ENCODE measurements at places on chromosomes 12 and 14. TPM values are rescaled to one million over a fixed set of nuclear protein-coding genes. Genes with fewer than 3 reads are reported as not detected.
A peak's percentile ranks its signal among the peaks of the same experiment; 100 is the strongest.

GRCh38 chr12:131923260-131923659 is 5.8 kb upstream of the PUS1 start:
- DNase-seq = no peak
- peaks cover 26% of the 10 kb centered on the region for H3K36me3 ChIP-seq

GRCh38 chr12:107145397-107145796 is 52.0 kb upstream of the CRY1 start:
- H3K36me3 ChIP-seq = no peaks in the 10 kb centered on the region
- H3K27me3 ChIP-seq = no peaks in the 10 kb centered on the region
- DNase-seq = peak; percentile 6
- no peak overlapping the region for H3K27ac ChIP-seq
- no peaks in the 10 kb centered on the region for H3K4me1 ChIP-seq

DNA sequence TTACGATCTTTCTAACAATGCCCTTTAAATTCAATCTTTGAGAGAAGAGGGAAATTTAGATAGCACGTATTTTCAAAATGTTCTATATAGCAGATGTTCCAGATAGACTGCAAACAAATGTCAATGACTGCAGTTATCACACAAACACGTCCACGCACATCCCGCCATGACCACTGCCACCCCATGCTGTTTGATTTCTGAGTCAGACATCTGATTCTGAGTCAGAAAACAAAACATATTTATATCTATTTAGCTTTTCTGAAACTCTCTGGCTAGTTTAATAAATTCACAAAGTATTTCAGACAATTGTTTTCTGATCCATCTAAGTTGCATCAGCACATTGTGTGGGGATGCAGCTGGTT is 105.9 kb upstream of the BCAT1 start:
- peaks cover 41% of the 10 kb centered on the region for H3K4me1 ChIP-seq
- H3K36me3 ChIP-seq = no peaks in the 10 kb centered on the region
- peak; percentile 56 for DNase-seq
- peak overlapping the region; percentile 91 for H3K27ac ChIP-seq
- no peaks in the 10 kb centered on the region for H3K27me3 ChIP-seq

GRCh38 chr14:65421201-65421981 is 8.9 kb downstream of the FUT8 start:
- H3K36me3 ChIP-seq = no peaks in the 10 kb centered on the region
- H3K27ac ChIP-seq = no peak overlapping the region
- H3K4me3 ChIP-seq = no peak overlapping the region
- peaks cover 9% of the 10 kb centered on the region for H3K4me1 ChIP-seq
- DNase-seq = no peak
- H3K27me3 ChIP-seq = no peaks in the 10 kb centered on the region

TMEM121 gene
- total RNA-seq = 0.68 TPM

All from MCF 10A (cell line).